ENCODE measurements at places on chromosomes 13 and 19.

GRCh38 chr19:38852231-38853044, 2.7 kb upstream of the HNRNPL start:
- peak; percentile 65 for DNase-seq

DNA sequence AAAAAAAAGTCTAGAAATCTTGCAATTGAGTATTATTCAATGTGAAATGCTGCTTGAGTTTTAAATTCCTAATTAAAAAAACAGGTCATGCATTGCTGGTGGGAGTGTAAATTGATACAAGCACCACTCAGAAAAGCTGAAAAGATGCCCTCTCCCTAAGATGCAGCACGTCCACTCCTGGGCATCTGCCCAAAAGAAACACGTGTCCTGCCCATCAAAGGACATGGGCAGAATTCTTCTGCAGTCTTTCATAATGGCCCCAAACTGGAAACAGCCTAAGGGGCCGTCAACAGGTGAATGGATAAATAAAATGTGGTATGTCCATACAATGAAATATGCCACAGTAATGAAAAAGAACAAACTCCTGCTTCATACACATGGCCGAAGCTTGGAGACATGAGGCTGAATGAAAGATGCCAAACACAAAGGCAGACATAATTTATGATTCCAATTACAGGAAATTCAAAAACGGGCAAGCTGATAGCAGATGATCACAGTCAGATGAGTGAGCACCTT, 7.8 kb downstream of the POU2F2 start:
- DNase-seq = no peak

DNA sequence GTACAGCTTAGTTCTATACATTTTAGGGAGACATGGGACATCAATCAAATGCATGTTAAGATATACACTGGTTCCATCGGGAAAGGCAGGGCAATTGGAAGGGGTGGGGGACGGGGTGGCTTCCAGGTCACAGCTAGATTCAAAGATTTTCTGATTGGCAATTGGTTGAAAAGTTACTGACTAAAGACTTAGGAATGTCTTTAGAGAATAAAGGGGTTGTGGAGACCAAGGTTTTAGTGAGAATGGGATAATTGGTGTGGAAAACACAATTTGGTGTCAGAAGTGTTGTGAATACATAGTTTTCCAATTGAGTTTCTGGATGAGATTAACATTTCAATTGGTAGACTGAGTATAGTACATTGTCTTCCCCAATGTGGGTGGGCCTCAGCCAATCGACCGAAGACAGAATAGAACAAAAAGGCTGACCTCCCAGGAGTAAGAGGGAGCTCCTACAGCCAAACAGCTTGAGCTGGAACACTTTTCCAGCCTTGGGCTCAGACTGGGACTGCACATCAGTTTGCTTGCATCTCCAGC, 988 bp upstream of the CCDC169 start:
- no peak for DNase-seq

- DNase-seq = no peak
Measured at GRCh38 chr19:38922482-38922881, 8.1 kb downstream of the SARS2 start.

Data from hepatic stellate cell (primary cell).